ENCODE measurements at places on chromosomes 6 and 20. TPM values are rescaled to one million over a fixed set of nuclear protein-coding genes. Genes with fewer than 3 reads are reported as not detected.

KIF25 gene
- total RNA-seq, result 0.03 TPM

DNMT3B gene
- total RNA-seq, result 4.2 TPM

TEAD3 gene
- 5.7 TPM for total RNA-seq

LTV1 gene
- total RNA-seq, result 41.4 TPM

IL17A gene
- total RNA-seq, result not detected

HLA-A gene
- total RNA-seq, result 128 TPM

FOXA2 gene
- total RNA-seq, result 17.8 TPM

GABBR1 gene
- 3.7 TPM for total RNA-seq

FAM83C gene
- total RNA-seq, result 0.14 TPM

PTCRA gene
- not detected for total RNA-seq
